ENCODE measurements at places on chromosomes 4 and X. TPM values are rescaled to one million over a fixed set of nuclear protein-coding genes. Genes with fewer than 3 reads are reported as not detected.

DNA sequence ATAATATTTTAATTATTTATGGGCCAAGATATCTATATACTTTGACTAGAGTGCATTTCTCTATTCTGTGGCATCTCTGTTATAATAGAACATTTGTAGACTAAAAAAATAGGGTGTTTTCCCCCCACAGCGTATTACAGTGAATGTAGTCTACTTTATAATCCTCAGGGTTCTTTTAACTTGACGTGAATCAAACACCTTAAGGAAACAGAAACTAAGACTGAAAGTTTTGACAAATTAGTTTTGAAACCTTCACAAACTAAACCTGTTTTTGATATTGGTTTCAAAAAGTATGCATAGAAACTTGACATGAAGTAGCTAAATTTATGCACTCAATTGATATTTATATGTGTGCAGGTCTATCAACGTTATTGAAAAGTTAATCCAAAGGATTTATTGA is 1963.1 kb upstream of the TENM3 start:
- no peak for DNase-seq

- DNase-seq: no peak
Measured at GRCh38 chrX:138128027-138128671, 562.2 kb downstream of the ZIC3 start.

DNA sequence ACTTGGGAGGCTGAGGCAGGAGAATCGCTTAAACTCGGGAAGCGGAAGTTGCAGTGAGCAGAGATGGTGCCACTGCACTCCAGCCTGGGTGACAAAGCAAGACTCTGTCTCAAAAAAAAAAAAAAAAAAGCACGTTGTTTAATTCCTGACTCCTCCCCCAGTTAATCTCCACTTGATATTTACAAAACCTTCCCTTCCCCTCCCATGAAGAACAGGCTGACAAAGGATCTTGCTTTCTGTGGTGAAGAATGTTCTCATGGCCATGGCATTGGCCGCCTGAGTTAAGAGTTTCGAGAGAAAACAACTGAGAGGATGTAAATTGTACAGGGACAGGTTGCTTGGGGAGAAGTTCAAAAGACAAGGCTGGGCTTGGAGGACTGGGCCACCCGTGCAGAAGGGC is 168.2 kb upstream of the BCOR start:
- DNase-seq: no peak

DNA sequence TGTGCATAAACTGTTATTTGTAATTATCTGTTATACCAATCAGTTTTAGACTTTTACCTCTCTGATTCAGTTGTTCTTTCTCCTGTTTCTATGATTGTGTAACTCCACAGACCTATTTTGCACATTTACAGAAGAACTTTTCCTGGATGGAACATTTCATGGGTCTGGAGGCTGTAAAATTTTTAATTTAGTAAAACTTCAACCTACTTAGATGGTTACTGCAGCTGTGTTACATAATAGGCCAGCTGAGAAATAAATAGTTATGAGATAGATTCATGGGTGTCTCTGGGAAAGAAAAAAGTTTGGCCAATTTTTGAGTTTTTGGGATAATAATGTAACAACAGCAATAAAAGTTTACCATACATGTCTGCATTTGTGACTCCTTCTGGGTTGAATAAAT is 253.5 kb downstream of the ARHGAP24 start:
- no peak for DNase-seq

The RIPPLY1 gene
- total RNA-seq: not detected

All from sigmoid colon (tissue), 7 donors.